ENCODE measurements at places on chromosomes 12 and 14.
A peak's percentile ranks its signal among the peaks of the same experiment; 100 is the strongest.

DNA sequence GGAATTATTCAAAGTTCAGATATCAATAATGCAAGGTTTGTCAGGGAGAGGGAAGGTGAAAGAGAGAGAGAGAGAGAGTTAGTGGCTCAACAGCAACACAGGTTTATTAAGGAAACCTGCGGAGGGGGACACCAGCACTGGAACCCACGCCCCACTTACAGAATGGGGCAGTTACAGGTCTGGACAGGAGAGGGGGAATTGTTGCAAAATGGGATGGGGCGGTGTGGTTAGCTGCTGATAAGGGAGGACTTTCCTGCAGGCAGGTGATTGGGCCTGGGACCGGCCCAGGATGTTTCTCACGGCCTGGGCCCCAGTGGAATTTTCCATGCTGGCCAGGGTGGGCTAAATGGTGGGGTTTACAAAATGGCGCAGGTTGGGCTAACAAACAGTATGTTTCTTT lies 278.2 kb upstream of the SLC16A7 start:
- no peak for DNase-seq

DNA sequence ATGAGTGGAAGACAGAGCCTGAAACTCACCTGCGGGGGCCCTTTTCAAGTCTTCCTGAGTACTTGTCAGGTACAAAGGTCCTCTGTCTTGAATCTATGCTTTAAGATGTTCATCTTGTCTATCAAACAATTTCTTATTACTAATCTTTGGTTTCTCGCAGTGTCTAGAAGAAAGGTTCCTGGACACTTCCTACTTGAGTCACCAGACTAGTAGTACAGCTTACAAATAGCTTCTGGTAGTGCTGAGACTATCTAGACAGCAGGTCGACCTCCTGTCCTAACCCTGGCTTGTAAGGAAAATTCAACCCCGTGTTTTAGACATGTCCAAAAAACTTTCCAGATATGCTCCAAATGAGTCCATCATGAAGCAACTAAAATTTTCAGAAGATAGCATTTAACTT lies 11.2 kb upstream of the ARID2 start:
- no peak for DNase-seq

GRCh38 chr12:124497658-124498057 lies 69.8 kb downstream of the NCOR2 start:
- DNase-seq = no peak

- no peak for DNase-seq
These were observed 12.1 kb downstream of the ADCK1 start for GRCh38 chr14:77812028-77812427.

DNA sequence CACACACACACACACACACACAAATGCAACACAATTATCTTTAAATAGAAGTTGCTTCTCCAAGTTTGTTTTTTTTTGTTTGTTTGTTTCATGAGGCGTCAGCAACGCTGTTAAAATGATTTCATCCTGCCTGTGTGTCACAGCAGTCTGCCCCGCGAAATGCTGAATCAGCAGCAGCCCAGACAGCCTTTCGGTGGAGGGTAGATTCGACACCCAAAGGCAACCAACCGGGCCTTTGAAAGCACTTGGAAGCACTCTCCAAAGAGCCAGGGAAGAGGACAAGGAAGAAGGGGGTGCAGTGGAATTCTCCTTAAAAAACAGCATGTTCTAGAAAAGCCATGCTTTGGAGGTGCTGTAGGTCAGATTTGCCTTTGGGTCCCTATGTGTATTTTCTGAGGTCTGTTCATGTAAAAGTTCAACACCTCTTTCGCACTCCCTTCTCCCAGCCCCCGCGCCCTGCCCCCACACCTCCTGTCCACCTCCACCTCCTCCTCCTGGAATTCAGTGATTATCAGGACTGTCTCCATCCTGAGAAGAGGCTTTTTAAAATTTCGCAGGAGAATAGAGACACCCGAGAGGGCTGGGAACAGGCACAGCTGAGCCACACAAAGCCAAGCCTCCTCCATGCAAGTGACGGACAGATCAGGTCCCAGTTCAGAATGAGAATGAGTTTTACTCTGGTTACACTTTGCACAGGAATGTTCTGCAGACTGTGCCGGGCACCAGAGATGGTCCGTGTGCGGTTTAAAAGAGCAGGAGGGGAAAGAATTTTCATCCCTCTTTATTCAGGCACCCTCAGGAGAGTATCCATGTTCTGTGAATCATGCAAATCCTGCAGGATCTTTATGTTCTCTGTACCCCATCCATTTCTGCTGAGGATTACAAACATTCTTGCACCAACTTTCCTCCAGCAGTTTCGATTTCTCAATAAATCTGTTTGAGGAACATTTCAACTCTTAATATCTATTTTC lies 177.9 kb downstream of the ETV6 start:
- DNase-seq = no peak

DNA sequence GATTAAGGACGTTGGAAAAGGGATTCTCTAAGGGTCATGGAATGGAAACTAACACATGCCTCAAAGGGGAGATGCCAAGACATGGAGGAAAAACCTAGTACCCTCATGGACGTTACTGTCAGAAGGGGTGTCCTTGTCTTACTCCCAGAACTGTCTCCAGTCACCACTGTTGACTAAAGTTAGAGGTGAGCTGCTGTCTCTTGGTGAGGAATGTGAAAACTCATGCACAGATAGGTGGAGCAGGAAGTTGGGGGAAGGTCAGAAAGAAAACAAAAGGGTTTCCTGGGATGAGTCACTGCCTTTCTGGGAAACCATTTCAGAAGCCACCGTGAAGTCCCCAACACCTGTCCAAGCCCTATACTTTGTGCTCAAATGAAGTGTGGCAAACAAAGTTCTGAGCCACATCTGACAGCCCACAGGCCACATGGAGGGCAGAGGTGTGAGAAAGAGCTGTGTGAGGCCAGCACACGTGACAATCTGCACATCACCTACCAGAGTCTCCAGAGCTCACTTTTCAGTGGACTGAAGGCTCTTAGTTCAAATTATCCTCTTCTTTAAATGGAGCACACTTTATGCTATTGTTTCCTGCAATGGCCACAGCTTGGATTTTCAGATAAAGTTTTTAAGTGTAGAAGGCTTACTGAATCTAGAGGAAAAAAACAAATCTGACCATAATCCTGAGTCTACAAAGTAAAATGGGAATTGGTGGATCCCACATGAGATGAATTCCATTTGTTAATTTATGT lies 92.9 kb upstream of the EGLN3 start:
- no peak for DNase-seq

DNA sequence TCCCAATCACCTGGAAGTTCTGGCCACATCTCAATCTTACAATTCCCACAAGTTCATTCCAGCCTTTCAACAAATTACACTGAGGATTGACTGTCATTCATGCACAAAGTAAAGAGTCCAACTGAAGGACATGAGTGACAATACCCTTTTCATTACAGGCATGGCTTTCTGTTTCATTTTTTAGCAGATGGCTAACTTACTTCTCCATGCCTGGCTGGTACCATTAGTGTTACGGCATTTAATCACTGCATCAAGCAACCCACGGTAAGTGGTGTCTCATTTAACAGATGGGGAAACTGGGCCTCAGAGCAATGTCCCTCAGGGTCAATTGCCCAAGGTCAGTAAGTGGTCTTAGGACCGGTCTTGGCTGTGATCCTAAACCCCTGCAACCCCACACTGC lies 114.4 kb downstream of the PRICKLE1 start:
- no peak for DNase-seq

GRCh38 chr12:51390457-51390856 lies 749 bp downstream of the GALNT6 start:
- no peak for DNase-seq

DNA sequence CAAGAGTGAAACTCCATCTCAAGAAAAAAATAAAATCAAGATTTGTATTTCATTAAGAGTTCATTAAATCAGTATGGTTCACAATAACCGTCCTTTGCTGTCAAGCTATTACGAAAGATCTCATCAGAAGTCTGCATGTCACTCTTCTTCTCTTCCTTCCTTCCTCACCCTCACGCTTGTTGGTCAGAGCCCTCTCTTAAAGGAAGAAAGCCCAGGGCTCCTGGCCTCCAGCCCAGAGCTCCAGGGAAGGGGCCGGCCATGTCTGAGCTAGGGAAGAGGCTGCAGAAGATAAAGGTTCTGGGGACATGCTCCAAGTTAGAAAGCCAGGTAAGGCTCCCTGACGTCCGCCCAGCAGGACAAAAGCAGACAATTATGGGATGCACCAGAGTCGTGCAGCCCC lies 43.1 kb upstream of the DLK1 start:
- DNase-seq = no peak

DNA sequence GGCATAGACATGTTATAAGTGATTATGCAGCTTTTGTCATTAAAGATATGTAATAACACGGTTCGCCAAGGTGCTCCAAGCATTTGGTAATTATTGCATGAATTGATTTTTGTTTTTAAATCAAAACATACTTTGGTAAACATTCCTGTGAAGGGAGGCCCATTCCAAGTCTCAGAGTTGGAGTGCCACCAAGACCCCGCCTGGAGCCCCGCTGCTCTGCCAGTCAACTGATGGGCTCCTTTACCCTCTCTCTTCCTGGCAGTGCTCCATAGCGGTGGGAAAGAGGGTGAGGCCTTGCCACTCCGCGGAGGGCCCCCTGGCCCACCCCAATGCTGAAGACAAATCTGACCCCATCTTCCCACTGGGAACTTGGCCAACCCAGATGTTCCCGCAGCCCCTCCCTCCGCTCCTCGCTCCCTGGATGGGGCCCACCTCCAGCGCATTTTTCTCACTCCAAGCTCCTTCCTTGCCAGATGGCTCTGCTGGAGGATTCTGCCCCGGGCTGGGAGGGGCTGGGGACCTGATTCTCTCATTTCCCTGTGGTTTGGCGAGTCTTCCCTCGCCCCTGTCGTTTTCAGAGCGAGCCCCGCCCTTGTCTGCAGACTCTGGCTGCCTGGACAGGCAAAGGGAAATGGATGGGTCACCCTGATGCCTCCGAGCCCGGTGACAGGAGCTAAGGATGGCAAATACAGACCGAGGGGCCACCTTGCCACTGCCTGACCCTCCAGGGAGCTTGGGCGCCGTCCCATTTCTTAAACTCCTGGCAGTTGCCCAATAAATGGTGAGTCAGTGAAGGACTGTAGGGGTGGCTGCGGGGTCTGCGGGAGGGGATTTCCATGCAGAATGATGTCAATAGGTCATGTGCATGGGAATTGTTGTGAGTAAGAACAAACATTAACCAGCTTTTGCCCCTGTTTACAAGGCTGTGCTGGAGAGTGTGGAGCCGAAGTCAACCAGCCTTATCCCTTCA lies 9.2 kb upstream of the PAPLN start:
- peak; percentile 95 for DNase-seq

DNA sequence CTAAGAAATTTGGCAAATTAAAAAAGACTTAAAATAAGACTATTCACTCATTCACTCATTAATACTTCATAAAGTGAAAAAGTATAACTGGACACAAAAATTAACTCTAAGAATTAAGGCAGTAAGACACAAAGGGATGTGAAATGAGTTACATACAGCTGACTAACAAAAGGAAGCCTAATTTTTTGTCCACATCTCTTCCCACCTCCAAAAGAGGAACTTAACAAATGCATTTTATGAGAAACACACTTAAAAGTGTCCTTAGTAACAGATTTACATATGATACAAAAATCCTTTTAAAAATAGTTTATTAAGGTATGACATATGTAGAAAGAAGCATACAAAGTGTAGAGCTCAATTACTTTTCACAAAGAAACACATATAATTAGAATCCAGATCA lies 88.9 kb downstream of the NUMB start:
- DNase-seq = no peak

DNA sequence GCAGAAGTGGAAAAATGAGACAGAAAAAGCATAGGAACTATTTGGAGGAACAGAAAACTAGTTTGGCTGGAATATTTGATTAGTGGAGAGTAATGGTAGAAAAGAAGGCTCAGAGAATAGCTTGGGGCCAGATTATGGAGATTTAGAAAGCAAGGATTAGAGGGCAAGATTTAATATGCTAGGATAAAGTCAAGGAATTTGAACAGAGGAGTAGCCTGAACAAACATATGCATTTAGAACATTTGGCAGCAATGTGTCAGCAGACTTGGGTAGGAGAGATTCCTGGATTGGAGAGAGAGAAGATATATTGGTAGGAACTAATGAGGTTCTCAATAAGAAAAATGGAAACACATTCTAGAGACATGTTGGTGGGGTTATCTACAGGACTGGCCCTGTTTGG lies 229.2 kb upstream of the PKP2 start:
- no peak for DNase-seq

- DNase-seq = no peak
These were observed 58.0 kb downstream of the CDC42BPB start for GRCh38 chr14:102999227-102999895.

- peak; percentile 4 for DNase-seq
These were observed 45.2 kb upstream of the C14orf132 start for GRCh38 chr14:95993768-95994592.

GRCh38 chr12:62128175-62128975 lies 131.8 kb upstream of the USP15 start:
- DNase-seq = no peak

DNA sequence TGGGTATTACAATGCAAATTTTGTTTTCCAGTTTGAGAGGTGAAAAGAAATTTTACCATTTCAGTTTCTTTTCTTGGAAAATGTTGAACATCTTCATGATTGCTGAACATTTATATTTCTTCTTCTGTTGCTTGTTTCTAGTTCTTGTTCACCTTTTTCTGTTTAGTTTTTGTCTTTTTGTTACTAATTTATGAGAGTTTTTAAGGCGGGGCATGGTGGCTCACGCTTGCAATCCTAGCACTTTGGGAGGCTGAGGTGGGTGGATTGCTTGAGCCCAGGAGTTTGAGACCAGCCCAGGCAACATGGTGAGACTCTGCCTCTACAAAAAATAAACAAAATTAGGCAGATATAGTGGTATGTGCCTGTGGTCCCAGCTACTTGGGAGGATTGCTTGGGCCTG lies 10.7 kb downstream of the KIF5A start:
- no peak for DNase-seq

- peak; percentile 14 for DNase-seq
These were observed 37.3 kb upstream of the ADGRD1 start for GRCh38 chr12:130916241-130916911.

GRCh38 chr12:4323396-4323795 lies 2.4 kb downstream of the TIGAR start:
- DNase-seq = no peak

DNA sequence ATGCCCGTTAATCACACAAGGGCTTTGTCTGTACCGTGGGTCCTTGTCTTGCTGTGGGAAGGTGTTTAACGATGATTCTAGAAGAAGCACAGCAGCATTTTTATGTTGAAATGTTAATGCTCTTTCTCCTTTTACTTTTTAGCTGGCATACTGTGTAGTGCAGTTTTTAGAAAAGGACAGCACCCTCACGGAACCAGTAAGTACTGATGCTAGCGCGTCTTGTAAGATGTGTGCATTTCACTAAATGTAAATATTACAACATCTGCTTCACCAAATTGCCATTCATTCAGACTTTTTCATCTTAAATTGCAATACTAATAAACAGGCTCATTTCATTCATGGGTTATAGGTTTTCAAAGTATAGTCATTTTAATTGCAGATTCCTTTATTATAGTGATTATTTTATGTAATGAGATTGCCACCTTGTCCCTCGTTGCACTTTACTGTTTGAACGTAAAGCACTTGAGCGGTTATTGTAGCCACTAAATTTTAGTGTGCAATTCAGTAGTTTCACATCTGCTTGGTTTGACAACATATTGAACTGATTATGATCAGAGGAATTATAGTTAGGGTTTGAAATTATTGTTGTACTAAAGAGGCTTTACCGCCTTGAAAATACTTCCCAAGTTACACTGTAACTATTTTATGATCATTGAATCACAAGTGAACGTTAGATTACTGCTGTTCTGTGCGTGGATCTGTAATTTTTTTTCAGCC lies 69.8 kb upstream of the DYNC1H1 start:
- no peak for DNase-seq

- DNase-seq = no peak
These were observed 388.5 kb downstream of the TMEM121 start for GRCh38 chr14:105914738-105915385.
